ENCODE measurements at places on chromosomes 3 and 15.
A peak's percentile ranks its signal among the peaks of the same experiment; 100 is the strongest.

DNA sequence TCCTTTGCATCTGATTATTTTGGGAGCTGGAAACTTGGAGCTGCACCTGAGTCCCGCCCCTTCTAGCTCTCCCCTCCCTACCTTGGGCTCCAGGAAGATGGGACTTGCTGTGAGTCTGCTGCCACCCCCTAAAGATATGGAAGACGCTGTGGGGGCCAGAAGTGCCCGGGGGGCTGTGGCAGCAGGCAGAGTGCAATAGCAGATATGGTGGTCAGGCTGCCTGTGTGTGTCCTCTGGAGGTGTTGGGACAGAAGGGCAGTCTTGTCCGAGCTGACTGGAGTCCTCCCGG lies 485 bp downstream of the PAK6 start:
- H3K4me1 ChIP-seq = peaks cover 8% of the 10 kb centered on the region
- no peak overlapping the region for H3K4me3 ChIP-seq
- no peak for DNase-seq
- peak overlapping the region; percentile 49 for H3K27ac ChIP-seq
- no peaks in the 10 kb centered on the region for H3K27me3 ChIP-seq
- no peaks in the 10 kb centered on the region for H3K36me3 ChIP-seq

- no peak overlapping the region for H3K27ac ChIP-seq
- no peaks in the 10 kb centered on the region for H3K27me3 ChIP-seq
- no peak for DNase-seq
- no peak overlapping the region for H3K4me3 ChIP-seq
- peaks cover 16% of the 10 kb centered on the region for H3K4me1 ChIP-seq
Observed at GRCh38 chr15:70199540-70200410, 102.1 kb upstream of the TLE3 start.

DNA sequence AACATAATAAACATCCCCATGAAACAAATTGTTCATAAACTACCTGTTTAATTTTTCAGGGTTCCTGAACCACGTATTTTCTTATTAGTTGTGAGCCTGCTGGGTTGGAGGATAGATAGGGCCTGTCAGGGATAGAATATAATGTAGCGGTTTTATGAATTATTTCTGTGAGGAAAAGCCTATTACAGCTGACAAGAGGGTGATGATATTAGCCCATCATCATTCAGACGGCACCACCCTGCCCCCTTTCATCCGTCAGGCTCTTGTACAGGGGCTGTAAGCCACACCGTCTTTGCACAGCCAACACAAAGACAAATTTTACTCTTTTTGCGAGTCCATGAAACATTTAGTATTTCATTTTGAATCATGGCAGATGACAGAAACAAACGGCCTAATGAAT lies 335.3 kb upstream of the TMCO5A start:
- H3K36me3 ChIP-seq = no peaks in the 10 kb centered on the region
- no peak overlapping the region for H3K4me3 ChIP-seq
- H3K27me3 ChIP-seq = no peaks in the 10 kb centered on the region
- no peaks in the 10 kb centered on the region for H3K4me1 ChIP-seq
- no peak for DNase-seq

- no peak for DNase-seq
- no peaks in the 10 kb centered on the region for H3K36me3 ChIP-seq
- no peaks in the 10 kb centered on the region for H3K27me3 ChIP-seq
- H3K4me1 ChIP-seq = no peaks in the 10 kb centered on the region
- no peak overlapping the region for H3K4me3 ChIP-seq
Observed at GRCh38 chr15:66151809-66152208, 101.7 kb downstream of the MEGF11 start.

- no peak for DNase-seq
- no peaks in the 10 kb centered on the region for H3K4me1 ChIP-seq
- H3K27ac ChIP-seq = no peak overlapping the region
- no peak overlapping the region for H3K4me3 ChIP-seq
Observed at GRCh38 chr3:179036626-179037300, 34.8 kb downstream of the ZMAT3 start.

DNA sequence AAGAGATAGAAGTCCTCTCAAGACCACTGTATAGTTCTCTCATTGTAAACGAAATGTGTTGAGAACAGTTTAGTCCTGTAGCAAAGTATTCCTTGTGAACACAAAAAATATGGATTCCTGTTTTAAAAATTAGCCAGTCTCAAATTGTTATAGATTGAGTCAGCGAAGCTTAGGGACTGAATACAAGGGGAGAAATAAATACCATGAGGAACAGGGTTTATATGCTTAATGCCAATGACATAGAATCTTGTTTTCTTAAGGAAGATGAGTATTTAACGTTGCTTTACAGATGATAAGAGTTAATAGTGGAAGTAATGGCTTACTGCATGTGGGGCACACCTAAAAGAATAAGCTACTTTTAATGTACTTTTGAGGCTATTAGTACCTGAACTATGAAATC lies 37.9 kb downstream of the SETD5 start:
- DNase-seq = no peak
- H3K4me1 ChIP-seq = peaks cover 34% of the 10 kb centered on the region
- no peak overlapping the region for H3K27ac ChIP-seq
- peaks cover 98% of the 10 kb centered on the region for H3K36me3 ChIP-seq

DNA sequence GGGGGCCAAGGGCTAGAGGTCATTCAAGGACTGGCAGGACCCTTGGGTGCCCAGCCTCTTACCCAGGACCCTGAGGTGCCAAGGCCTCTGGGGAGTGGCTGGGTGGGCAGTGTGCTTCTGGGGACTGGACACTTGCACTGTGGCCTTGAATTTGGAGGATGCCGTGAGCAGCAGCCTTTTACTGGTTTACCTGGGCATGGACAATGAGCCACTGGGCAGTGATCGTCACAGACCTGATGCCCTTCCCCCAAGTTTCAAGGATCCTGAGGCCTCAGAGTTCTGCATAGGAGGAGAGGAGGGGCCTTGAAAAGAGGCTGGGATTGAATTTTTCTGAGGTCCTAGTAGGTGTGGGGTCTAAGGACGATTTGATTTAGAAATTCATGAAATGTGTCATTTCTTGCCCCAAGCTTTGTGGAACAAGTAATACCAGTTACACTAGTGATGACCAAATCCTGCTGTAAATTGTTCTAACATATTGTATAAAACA lies 146.1 kb upstream of the TPM1 start:
- peaks cover 19% of the 10 kb centered on the region for H3K4me1 ChIP-seq
- no peaks in the 10 kb centered on the region for H3K27me3 ChIP-seq
- no peaks in the 10 kb centered on the region for H3K36me3 ChIP-seq
- no peak overlapping the region for H3K4me3 ChIP-seq

- H3K4me3 ChIP-seq = no peak overlapping the region
- H3K36me3 ChIP-seq = no peaks in the 10 kb centered on the region
- H3K27ac ChIP-seq = no peak overlapping the region
- no peaks in the 10 kb centered on the region for H3K4me1 ChIP-seq
Observed at GRCh38 chr15:55990998-55991397, 2.4 kb downstream of the NEDD4 start.

DNA sequence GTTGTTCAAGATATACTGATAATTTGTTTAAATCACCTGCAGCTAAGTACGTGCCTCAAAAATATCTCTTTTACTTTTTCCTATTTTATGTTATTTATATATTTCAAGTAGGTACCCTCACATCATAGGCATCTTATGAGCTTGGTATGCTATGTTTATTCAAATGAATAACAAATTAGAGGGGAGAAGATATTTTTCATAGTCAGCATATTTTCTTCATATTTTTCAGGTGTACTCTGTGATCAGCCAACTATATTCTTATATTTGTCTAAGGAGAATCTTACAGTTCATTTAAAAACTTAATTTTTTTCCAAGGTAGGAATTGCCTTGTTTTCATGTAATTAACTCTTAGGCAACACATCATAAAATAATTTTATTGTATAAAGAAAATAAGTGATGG lies 421.1 kb upstream of the GRM7 start:
- H3K27me3 ChIP-seq = no peaks in the 10 kb centered on the region
- H3K4me3 ChIP-seq = no peak overlapping the region
- DNase-seq = no peak
- H3K4me1 ChIP-seq = no peaks in the 10 kb centered on the region
- H3K27ac ChIP-seq = no peak overlapping the region

GRCh38 chr15:99101501-99101900 lies 3.4 kb upstream of the SYNM start:
- DNase-seq = no peak
- H3K4me1 ChIP-seq = peaks cover 7% of the 10 kb centered on the region
- H3K4me3 ChIP-seq = no peak overlapping the region
- no peak overlapping the region for H3K27ac ChIP-seq
- no peaks in the 10 kb centered on the region for H3K36me3 ChIP-seq

DNA sequence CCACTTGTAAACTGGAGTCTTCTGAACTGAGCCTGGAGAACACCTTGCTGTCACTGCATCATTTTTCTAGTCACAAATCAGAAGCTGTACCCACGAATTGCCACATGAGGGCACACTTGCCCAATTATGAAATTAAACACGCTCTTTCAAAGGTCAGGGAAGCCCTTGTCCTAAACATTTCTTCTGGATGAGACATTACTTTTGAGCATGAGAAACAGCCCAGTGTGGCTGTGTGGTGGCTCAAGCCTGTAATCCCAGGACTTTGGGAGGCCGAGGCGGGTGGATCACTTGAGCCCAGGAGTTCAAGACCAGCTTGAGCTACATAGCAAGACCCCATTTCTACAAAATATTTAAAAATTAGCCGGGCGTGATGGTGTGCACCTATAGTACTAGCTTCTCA lies 27.5 kb upstream of the CFAP161 start:
- peak; percentile 46 for DNase-seq
- H3K4me1 ChIP-seq = no peaks in the 10 kb centered on the region
- no peaks in the 10 kb centered on the region for H3K36me3 ChIP-seq
- no peak overlapping the region for H3K4me3 ChIP-seq

DNA sequence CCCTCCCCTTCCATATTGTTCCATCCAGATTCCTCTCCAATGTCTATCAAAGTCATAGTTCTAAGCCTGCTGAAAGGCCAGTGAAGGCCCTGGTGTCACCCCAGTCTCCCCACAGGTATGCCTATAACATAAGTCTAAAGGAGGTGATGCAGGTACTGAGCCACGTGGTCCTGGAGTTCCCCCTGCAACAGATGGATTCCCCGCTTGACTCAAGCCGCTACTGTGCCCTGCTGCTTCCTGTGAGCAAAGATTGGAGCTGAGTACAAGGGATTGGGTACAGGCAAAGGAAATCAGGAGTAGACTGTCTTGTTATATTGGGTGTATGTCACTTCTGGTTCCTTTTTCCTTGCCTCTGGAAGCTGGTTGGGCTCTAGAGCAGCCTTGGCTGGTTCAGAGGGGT lies 8.2 kb downstream of the EIF2B5 start:
- H3K4me1 ChIP-seq = peaks cover 6% of the 10 kb centered on the region
- H3K27me3 ChIP-seq = no peaks in the 10 kb centered on the region
- H3K36me3 ChIP-seq = peaks cover 73% of the 10 kb centered on the region
- H3K4me3 ChIP-seq = no peak overlapping the region
- no peak for DNase-seq

DNA sequence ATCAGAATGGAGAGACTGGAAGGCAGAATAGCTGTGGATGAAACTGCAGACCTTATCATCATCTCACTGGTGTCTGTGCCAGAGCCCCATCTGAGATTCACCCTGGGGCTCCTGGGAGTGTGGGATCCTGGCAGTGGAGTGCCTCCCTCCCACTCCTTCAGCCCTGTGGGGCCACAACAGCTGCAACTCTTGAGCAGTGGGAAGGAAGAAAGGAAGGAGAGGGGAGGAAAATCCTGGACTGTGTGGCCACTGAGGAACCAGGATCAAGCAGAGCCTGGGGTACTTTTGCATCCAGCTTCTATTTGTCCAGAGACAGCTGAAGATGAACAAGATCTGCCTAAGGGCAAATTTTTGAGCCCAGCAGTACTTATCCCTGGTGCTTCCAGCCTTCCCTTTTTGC lies 13.1 kb upstream of the ALDH1A2 start:
- H3K4me3 ChIP-seq = no peak overlapping the region
- H3K27me3 ChIP-seq = peaks cover 9% of the 10 kb centered on the region
- H3K27ac ChIP-seq = no peak overlapping the region
- DNase-seq = no peak
- no peaks in the 10 kb centered on the region for H3K4me1 ChIP-seq

DNA sequence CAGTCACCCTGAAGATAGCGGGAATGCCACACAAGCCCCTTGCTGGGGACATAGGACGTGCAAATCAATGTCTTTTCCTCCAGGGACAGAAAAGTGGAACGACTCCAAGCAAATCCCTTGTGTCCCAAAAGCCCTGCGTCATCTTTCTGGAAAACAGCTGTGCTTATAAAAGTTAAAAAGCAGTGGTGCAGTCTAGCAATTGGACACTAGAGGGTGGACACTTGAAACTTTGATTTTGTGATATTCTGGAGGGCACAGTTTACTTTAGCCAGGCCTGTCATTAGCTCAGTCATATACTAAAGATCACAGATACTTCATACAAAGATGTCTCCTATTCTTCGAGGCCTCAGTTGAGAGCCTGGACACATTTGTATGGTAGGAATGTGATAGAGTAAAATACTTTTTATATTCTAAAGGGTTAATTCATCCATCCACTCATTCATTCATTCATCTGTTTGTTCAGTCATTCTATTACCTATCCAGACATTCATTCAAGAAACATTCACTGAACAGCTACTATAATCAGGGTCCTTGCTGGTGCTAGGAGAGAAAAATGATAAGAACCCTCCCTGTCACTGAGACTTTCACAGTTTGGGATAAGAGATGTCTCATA lies 63.8 kb upstream of the ANKRD34C start:
- no peaks in the 10 kb centered on the region for H3K36me3 ChIP-seq
- H3K4me1 ChIP-seq = no peaks in the 10 kb centered on the region
- DNase-seq = no peak
- H3K27me3 ChIP-seq = peaks cover 31% of the 10 kb centered on the region
- H3K4me3 ChIP-seq = no peak overlapping the region

DNA sequence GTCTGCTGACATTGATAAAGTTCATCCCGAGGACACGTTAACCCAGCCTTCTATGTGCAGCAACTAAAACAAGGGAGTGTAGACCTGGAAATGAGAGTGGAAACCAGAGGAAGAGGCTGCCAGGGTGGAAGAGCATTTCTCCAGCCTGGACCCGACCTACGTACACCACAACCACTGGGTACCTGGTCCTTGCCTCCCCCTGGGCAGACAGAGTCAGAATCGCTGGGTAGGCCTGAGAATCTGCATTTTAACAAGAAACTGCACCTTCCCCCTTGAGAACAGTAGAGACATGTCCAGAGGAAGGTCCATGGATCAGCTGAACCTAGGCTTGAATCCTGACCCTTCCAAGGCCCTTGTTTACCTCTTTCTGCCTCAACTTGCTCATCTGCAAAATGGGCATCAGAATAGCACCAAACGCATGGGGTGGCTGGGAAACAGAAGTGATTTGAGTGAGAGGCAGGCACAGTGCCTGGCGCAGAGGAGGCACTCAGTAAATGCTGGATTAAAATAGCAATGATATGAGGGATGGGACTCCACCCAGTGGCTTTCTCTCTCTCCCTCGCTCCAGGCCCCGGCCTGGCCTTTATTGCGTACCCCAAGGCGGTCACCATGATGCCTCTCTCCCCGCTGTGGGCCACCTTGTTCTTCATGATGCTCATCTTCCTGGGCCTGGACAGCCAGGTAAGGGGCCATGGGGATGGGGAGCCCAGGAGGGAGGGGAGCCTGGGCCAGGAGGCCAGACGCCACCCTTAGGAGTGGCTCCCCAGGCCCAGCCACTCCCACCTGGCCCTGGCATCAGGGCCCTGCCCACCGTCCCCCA lies 66.9 kb upstream of the SLC6A1 start:
- no peaks in the 10 kb centered on the region for H3K36me3 ChIP-seq
- no peaks in the 10 kb centered on the region for H3K4me1 ChIP-seq
- H3K27ac ChIP-seq = no peak overlapping the region
- DNase-seq = no peak
- H3K4me3 ChIP-seq = no peak overlapping the region

GRCh38 chr15:28178290-28178689 lies 79.2 kb upstream of the OCA2 start:
- no peaks in the 10 kb centered on the region for H3K27me3 ChIP-seq
- H3K4me3 ChIP-seq = no peak overlapping the region
- DNase-seq = no peak
- peaks cover 56% of the 10 kb centered on the region for H3K36me3 ChIP-seq
- H3K4me1 ChIP-seq = no peaks in the 10 kb centered on the region

- H3K36me3 ChIP-seq = no peaks in the 10 kb centered on the region
- DNase-seq = no peak
Observed at GRCh38 chr3:98733812-98734281, 29.3 kb upstream of the ST3GAL6 start.

Measured in adrenal gland (tissue), 19 donors.